ENCODE measurements at places on chromosomes 5 and 9.

GRCh38 chr9:114006931-114007691 is 71.0 kb downstream of the AMBP start:
- DNase-seq: no peak

DNA sequence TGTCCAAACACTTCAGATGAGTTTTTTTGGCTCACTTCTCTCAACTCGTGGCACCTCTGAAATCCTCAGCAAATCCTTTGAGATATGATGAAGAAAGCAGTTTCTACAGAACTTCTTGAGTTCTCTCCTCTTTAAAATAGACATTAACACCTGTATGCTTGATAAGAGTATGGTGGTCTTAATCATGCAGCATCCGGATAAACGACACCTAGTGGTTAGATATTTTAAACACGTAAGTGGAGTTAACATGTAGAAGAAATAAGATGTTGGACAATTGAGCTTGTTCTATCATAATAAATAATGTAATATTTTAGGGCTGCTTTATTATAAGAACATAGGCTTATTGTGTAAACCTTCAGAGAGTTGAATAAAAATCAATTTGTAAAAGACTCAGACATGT is 324.8 kb downstream of the CYLC2 start:
- no peak for DNase-seq

DNA sequence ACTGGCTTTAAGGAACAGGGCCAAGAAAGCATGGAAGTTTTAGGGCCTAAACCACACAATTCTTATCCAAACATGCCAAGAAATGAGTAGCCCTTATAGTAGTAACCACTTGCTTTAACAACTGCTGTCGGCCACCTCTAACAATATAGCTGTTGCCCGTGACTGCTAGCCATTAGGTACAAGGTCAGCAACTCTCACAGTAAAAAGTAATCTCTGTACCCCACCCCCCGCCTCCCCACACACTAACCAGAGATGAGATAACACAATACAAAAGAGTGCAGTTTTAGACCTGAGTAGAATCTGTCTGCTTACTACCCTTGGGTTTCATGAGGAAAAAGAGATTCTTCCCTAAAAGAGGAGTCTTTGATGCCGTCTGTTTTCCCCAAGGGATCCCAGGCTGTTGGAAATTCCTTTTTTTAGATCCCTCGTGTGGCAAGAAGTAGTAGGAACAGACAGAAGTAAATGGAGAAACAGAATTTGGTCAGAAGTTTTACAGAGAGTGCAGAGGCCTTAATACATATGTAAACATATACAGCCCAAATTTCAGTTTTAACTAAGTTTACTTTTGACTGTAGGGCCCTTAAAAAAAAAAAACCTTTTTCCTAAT is 94.3 kb downstream of the WDR41 start:
- DNase-seq: no peak

DNA sequence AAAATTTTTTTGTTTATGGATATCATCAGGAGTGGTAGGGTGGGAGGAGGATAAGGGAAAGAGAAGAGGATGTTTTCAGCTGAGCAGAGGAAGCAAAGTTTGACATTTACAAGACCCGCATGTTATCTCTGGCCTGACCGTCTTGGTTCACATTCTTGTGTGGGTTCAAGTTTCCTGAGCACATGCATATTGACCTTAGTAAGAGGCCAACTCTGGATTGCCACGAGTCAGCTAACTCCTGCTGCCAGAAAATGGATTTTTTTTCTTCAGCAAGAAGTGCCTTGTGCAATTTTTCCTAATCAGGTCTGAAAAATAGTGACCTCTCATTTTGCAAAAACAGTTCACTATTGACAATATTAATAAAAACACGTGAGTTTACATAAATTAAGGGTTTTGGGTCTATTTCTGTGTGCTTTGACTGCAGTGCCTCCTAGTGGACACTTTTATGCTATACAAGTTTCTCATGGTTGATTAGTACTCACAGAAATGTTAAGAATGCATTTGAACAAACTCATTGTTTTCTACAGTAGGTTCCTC is 27.1 kb upstream of the BASP1 start:
- DNase-seq: no peak

DNA sequence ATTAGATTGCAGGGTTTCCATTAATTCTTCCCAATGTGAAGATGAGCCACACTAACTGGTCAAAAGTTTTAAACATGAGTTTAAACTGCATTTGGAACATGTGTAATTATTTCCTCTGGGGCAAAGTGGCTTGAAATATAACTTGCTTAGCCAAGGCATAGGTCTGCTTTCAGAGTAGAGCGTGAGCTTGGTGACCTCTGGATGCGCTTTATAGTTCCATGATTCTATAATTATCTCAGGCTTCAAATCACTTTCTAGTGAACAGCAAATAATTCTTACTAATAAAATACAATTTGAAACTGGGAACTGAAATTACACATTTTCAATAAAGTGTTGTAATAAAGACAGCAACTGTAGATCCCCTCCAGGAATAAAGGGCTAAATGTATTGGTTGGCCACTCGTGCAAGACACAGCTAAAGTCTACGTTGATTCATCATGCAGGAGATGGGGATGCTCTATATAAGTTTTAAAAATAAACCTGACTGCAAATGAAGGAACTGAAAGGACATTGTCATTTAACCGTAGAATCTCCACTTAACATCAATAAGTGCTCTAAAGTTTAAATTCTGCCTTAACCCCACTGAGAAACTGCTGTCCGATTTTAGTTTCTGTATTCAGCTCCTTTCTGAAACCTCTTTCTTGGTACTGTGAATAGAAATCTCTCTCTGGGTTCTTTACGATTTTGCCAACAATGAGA is 460.0 kb downstream of the PSAT1 start:
- no peak for DNase-seq

- no peak for DNase-seq
These were observed 328.6 kb upstream of the NUDT12 start for GRCh38 chr5:103891151-103891550.

GRCh38 chr5:170495825-170496661 is 7.8 kb upstream of the KCNIP1 start:
- DNase-seq: no peak

- DNase-seq: no peak
These were observed 129.0 kb downstream of the DAB2IP start for GRCh38 chr9:121780177-121781040.

GRCh38 chr5:181207214-181207959 is 2.4 kb upstream of the TRIM7 start:
- DNase-seq: peak; percentile 71

- DNase-seq: no peak
These were observed 41.9 kb upstream of the RIC1 start for GRCh38 chr9:5587024-5587423.

DNA sequence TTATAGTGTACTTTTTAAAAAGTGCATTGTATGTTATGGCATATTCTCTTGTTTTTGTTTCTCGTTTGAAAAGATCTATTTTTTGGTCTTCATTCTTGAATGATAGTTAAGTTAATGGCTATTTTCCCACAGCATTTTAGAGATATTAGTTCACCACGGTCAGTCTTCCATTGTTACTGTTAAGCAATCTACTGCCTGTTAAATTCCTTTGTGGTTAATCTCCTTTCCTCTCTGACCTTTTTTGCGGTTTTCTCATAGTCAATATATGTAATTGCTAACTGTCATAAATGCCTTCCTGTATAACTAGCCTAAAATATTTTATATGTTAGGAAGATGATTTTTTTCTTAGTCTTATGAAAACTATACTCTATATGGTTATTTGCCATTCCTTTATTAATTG is 250.8 kb upstream of the FBXL7 start:
- DNase-seq: no peak

- DNase-seq: no peak
These were observed 142.1 kb downstream of the RAB3C start for GRCh38 chr5:58724992-58725391.

GRCh38 chr9:127751269-127752054 is 16.4 kb upstream of the TOR2A start:
- no peak for DNase-seq

DNA sequence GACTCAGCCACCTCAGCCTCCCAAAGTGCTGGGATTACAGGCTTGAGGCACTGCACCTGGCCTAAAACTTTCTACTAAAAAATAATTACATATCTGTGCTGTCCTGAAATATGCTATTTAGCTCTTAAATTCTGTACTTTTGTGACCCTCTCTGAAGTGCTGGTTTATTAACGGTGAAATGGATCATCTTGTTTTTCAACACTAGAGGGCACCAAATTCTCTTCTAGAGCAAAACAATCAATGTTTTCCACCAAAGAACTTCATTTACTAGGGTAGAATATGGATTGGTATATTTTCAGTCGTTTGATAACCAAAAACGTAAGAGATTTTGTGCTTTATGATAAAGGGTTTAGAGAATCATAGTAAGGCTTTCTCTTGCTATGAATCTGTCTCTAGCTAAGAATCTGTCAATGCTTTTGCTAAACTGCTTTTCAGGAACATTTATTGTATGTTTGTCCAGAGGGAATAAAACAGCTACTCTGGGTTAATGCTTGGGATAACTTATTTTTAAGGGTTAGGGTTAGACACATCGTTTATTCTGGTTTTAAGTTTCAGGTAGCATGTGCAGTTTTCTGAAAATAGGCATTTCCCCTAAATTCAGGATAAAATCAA is 63.6 kb downstream of the RNF180 start:
- no peak for DNase-seq

GRCh38 chr5:18311266-18311665 is 677.0 kb downstream of the TAF11L14 start:
- no peak for DNase-seq

GRCh38 chr5:1561402-1561929 is 37.7 kb upstream of the LPCAT1 start:
- no peak for DNase-seq

GRCh38 chr5:10524376-10525123 is 39.3 kb upstream of the ANKRD33B start:
- no peak for DNase-seq

DNA sequence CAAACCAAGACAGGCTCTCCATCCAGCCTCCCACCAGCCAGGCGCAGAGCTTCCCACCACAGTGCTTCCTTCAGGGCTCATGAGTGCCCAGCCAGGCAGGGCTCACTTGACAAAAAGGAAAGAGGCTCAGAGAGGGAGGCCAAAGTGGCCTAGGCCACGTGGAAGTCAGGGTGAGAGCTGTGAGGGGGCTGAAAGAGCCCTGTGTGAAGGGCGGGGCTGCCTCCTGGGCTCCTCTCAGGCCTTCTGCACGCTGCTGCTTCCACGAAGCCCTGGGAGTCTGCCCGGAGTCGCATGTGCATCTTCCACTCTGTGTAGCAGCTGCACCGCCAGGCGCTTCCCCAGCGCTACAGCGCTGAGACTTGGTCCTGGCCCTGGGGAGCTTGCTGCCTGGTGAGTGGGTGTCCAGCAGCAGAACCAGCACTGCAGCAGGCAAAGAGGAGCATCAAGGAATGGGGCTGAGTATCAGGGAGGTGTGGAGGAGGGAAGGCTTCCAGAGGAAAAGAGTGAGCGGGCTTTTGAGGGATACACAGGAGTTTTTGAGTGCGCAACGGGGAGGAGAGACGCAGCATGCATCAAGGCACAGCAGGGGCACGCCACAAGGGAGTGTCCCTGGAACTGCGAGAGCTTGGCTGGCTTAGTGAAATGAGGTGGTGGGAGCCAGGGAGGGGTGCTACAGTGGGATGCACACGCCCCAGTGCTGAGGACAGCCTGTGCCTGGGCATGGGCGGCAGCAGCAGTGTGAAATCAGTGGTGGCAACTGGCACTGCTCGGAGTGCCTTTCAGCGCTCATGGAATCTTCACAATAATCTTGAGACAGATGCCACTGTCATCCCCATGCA is 178.0 kb downstream of the GAPVD1 start:
- DNase-seq: no peak

DNA sequence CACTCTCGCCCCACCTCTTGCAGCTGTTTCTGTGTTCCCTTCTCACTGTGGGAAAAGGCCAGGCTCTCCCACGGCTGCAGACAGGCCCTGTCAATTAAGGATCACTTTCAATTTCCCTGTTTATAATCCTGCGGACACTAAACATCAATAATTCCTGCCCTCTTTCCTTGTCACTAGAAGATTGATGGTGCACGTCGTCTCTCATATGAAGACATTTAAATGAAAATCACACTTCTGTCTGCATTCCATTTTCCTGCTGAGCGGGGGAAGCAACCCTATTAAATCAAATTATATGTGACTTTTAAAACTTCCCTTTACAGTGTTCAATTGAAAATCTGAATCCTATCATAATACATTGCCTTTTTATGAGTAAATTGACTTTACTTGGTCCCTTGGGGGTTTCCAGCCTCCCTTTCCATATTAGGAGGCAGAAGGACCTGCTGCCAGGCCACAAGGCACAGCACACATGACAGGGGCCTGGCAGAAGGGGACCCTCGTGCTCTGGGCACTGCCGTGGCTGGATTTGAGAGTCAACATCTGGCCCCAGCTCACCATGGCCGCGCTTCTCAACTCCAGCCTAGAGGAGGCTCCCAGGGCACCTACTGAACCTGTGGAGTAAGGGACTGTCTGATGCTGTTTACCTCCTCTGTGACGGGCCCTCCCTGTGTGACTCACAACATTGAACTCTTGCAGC is 311.0 kb upstream of the IRX4 start:
- DNase-seq: no peak

- DNase-seq: no peak
These were observed 11.1 kb upstream of the REEP5 start for GRCh38 chr5:112933105-112933504.

DNA sequence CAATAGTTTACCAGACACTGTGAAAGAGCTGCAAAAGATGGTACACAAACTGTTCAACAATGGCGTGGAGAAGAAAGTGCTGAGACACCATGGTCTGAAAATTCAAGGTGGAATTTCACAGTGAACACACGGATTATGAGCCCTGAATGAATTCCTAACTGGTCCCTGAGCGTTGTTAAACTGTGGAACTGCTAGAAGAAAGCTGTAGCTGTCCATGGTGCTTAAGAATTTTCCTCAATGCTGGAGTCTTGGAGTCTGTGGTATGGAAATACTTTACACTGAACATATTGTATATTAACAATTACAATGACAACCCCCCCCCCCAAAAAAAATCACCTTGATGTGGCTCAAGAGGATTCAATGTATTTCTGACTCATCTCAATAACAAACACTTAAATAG is 68.5 kb downstream of the SLC24A2 start:
- DNase-seq: no peak

DNA sequence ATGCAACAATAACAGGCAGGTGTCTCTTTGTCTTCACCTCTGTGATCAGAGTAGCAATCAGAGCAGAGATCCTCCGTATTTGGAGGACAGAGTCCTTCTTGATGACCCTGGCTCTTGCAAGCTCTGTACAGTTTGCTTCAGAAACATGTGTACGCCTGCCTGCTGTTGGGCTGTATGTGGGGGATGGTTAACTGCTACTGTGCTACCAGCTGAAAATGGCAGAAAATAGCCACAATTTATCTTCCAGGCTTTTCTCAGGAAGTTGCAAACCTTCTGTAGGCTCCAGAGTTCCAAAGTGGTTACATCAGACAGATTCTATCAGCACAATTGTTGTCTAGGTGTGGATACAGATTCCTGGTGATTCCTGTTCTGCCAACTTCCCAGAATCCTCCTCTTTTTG is 35.5 kb downstream of the DDX46 start:
- DNase-seq: no peak

- no peak for DNase-seq
These were observed 85.8 kb upstream of the MVB12B start for GRCh38 chr9:126240835-126241234.

- DNase-seq: no peak
These were observed 151.4 kb downstream of the TLE1 start for GRCh38 chr9:81537964-81538363.

Data from activated CD8-positive, alpha-beta memory T cell treated with anti-CD3 and anti-CD28 coated beads for 4 hours (primary cell).